ENCODE measurements at places on chromosomes 4 and X.

DNA sequence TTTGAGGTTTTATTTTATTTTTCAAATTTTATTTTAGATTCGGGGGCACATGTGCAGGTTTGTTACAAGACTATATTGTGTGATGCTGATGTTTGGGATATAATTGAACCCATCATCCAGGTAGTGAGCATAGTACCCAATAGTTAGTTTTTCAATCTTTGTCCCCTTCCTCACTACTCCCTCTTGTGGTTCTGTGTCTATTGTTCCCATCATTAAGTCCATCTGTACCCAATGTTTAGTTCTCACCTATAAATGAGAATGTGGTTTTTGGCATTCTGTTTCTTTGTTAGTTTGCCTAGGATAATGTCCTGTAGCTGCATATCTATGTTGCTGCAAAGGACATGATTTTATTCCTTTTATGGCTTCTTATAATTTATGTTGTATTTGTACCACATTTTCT lies 767.2 kb upstream of the ADGRL3 start:
- no peak for DNase-seq

- DNase-seq: no peak
Measured at GRCh38 chrX:11309220-11309619, 16.0 kb downstream of the AMELX start.

- no peak for DNase-seq
Measured at GRCh38 chr4:153169776-153170175, 34.5 kb upstream of the TRIM2 start.

DNA sequence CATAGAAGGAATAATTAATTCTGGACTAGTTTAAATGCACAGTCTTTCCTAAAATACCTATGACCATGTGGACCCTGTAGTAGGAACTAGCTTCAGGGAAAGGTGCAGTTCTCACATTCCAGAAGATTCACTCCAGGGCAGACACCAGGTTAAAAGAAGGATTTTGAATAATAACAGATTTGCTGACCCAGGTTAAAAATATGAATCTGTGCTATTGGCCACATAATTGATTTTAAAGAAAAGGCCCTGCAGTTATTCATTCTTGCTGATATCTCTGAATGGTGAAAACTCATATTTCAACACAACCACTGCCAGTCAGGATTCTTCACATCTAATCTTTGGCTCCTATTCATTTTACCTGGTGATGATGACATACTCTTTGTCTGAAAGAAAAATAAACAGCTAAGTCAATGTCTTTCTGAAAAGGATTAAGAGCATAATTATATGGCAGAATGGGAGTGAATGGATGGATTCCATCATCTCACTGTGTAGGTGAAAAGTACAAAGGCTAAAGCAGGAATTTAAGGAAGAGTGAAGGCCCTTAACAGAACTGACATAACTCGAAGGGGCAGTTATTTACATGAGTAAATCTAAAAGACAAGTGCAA lies 432.8 kb downstream of the PDGFC start:
- DNase-seq: no peak

- DNase-seq: no peak
Measured at GRCh38 chr4:10085386-10085785, 31.2 kb downstream of the WDR1 start.

DNA sequence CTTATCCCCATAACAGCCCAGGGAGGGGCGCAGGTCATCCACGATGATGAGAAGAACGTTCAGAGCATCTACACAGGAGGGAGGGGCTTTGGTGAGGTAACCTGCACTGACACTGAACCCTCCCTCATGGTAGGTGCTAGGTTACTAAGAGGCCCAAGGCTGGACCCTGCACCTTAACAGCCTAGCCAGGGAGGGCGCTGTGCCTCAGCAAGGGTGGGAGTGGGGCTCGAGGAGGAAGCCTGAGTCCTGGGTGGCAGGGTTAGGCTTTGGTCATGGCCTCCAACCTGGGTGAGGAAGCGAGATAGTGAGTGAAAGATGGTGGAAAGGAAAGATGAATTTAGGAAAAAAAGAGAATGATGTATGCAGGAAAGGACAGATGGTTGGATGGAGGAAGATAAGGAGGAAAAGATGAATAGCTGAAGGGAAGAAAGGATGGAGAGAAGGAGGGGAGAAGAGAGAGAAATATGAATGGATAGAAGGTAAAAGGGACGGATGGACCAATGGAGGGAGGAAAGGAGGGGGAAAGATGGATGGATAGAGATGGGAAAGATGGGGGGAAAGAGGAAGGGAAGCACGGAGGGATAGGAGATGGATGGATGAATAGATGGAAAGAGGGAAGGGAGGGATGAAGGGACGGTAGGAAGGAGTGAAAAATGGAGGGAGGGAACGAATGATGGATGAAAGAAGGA lies 736 bp downstream of the IDS start:
- DNase-seq: no peak

DNA sequence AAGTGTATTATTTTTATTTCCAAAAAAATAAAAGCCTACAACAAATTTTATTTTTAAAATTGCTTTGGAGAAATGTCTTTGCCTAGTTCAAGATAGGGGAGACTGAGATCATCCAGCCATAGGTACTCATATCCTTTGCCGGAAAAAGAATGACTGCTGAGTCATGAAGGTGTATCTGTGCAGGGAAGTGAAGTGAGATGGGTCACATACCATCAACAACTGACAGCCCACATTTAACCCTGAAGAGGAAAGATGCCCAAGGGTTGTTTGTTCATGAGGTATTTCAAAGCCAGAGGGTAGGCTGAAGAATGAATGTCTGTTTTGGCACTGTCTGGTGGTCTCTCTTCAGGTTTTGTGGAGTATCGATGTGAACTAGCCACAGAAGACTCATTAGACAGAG lies 106.7 kb upstream of the TTC29 start:
- no peak for DNase-seq

GRCh38 chr4:13427599-13428325 lies 56.4 kb downstream of the RAB28 start:
- DNase-seq: no peak

DNA sequence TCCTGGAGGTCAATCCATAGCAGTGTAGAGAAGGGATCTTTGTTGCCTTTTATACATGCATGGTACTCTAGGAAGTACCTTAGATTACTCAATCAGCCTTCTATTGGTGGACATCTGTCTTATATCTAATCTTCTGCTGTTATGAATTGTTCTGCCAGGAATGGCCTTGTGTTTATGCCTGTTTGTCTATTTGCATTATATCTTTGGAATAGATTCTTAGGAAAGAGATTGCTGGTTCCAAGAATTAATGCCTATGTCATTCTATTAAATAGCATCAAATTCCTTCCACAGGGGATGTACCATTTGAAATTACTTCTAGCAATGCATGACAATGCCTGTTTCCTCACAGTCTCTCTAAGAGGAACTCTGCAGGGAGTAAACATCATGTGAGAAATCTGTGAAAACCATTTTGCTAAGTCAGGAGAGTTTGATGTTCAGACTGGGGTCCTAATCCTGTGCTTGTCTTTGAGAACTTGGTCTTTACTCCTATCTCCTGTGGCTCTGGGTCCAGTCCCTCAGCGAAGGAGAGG lies 42.5 kb downstream of the BEX3 start:
- no peak for DNase-seq

DNA sequence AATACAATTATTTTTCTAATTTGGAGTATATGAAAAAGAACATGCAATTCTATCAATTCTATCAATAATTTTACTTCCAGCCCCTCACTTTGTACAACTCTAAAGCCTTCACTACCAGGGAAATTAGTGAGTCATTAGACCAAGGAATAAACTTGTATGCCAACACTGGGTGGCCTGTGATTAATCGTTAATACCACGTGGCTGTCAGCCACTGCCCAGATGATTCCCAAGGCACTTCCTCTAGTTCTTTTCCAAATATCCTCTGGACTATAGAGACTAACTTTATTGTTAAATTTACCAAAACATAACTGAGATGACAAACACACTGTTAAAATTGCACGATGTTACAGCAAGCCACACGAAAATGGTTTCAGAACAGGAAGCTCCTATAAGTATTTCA lies 45.7 kb downstream of the MID1 start:
- no peak for DNase-seq

- DNase-seq: no peak
Measured at GRCh38 chr4:107931775-107932321, 499 bp downstream of the CYP2U1 start.

DNA sequence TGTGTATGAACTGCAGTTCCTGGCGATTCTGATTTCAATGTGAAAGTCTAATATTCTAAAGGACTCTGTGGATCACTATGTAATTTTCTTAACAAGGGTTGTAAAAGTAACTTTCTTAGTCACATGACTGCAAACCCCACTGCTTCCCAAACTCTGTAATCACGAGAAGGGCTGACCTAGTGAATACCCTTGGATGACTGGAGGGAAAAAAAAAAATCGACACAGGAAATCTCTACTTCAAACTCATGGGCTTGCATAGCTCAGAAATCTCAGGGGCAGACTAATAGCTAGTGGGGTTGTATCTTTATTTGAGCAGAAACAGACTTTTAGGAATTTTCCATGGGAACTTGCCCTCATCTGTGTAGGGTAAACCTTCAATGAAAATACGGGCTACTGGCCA lies 4.8 kb upstream of the MXRA5 start:
- DNase-seq: no peak

- DNase-seq: peak; percentile 55
Measured at GRCh38 chrX:136954930-136955329, 74.4 kb upstream of the RBMX start.

GRCh38 chrX:56226980-56227379 lies 5.2 kb upstream of the KLF8 start:
- DNase-seq: no peak

DNA sequence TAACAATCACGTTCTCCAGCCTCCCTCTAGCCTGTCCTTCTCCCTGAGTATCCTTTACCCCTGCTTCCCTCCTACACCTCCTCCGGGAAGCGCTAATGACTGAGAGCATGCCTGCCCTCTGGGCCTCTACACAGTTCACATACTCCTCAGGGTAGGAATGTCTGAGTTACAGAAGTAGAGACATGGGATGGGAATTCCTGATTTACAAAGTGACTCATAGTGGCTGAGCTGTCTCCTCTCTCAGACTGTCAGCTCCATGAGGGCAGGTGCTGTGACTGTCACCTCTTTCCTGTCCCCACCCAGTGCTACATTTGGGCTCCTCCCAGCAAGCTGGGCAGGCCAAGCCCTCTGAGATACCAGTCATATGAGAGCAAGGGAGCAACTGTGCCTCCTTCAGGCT lies 2.6 kb downstream of the LAS1L start:
- DNase-seq: no peak

- no peak for DNase-seq
Measured at GRCh38 chrX:24428516-24428915, 36.6 kb upstream of the PDK3 start.

GRCh38 chrX:12771445-12772069 lies 19.7 kb upstream of the PRPS2 start:
- peak; percentile 63 for DNase-seq

- DNase-seq: no peak
Measured at GRCh38 chr4:105710012-105710600, 1.5 kb downstream of the GSTCD start.

GRCh38 chr4:114811564-114812301 lies 213.1 kb downstream of the UGT8 start:
- DNase-seq: no peak

DNA sequence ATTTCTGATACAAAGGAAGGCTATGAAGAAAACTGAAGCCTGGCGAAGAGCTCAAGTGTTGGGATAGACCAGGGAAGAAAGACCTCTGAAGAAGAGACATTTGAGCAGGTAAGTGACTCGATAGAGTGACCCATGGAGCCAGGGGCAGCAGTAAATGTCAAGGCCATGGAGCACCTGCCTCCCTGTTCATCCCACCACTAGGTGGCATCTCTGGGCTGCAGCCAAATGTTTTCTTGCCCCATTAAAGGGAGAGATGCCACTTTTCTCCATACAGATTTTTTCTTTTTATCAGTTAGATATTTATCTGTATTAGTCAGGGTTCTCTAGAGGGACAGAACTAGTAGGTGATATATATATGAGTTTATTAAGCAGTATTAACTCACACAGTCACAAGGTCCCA lies 4.9 kb upstream of the ZNF81 start:
- DNase-seq: peak; percentile 40

DNA sequence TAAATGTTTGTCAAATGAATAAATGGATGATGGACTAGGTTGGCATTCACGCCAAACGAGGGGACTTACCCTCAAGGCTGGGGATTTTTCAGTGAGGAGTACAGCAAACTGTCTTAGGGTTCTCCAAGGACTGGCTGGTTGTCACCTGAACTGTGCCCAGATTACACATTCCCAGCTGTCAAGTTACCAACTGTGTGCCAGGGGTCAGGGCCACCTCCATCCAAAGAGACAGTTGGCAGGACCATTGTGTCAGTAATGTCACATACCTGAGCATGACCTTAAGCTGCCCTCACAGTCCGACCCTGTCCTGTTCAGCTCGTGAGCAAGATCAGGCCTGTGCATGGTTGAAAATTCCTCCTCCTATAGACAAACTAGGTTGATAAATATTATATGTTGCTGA lies 116.7 kb downstream of the MID1IP1 start:
- DNase-seq: no peak

DNA sequence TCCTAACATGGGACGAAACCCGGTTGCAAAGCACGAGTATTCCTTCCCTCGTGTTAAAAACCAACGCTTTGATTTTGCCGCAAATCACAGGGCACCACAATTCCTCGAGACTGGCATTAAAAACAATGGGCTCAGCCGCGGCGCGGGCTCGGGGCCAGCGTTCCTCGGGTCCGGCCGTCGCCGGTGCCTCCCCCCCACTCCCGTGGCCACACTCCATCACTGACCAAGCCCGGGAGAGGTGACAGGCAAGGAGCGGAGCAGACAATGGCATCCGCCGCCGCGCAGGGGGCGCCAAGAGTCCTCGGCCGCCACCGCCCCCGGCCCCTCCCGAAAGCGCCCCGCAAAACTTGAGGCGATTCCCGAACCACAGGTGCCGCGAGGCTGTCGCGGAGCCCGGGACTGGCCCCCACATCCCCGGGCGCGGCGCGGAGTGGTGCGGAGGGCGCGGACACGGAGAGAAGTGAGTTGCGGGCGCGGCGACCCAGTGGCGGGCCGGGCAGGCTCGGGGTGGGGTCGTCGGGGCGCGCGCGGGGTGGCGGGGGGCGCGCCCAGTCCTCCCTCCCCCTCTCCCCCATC lies 445 bp downstream of the AP1S2 start:
- DNase-seq: peak; percentile 9

DNA sequence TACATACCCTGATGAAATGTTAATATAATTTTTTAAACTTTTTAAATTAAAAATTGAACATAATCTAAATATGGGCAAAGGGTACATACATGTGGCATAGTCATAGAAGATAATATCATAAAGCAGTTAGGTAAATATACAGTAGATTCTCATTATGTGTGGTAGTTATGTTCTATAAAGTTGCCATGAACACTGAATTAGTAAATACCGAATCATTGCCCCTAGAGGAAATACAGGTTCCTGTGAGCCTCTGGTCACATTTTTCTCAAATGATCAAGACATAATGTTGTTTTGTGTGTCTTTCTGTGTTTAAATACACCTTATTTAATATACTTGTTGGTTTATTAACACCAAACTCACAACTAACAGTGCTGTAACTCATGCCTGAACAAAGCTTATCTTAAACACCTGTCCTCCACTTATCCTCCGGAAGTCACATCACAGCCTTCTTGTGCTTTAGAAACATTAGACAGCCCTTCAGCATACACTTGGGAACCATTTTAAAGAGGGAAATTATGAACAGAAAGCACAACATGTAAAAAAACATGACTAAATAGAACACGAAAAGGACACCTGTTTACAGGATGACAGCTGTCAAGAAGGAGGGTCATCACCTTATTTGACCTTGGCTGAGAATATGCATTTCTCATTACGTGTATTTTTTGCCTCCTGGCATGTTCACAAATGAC lies 169.4 kb upstream of the NAP1L5 start:
- no peak for DNase-seq

GRCh38 chr4:102390438-102390837 lies 45.2 kb upstream of the SLC39A8 start:
- DNase-seq: peak; percentile 45

Measured in cardiac muscle cell (in vitro differentiated cells and primary cell).